ELF-1 (cell line): ENCODE measurements at places on chromosomes 13 and 19.

DNA sequence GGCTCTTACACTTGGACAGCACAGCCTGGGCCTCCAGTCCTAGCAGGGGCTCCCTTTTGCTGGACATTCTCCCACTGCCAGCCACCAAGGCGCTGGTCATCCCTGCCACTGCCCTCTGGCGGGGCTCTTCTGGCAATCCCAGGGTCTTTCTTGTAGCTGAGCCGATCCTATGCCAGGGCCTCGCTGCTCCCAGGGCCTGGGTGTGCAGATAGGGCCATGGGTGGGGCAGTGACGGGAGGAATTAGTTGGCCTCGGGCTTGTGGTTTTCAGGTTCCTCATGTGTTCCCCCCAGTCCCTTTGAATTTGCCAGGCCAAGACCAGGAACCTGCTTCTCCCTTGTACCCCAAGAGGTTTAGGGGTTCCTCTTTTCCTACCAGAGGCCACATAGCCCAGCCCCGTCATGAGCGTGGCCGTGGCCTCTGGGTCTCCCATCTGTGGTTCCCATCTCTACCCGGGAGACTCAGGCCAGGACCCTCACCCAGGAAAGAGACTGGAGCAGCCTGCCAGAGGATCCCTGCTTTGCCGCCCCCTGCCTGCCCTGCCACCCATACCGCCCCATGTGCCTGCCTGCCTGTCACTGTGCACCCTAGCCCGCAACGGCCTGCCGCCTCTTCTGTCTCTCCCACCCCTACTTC is 26.2 kb downstream of the TMED1 start:
- no peak for DNase-seq

DNA sequence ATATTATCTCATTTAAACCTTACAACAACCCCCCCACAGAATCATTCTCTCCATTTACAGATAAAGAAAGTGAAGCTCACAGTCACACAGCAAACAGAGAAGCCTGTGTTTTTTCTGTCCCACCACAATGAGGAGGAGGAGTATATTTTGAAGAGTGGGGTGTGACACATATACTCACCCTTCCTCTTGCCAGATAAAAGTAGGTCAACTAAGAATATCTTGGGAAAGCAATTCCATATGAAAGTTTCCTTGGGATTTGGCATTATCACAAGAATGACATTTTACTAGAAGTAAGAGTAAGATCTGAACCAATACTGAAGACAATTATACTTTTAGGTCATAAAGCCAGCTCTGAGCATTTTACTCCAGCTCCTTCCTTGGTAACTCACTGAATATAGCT is 287.5 kb upstream of the HTR2A start:
- no peak for DNase-seq

GRCh38 chr13:23384111-23384510 is 49.4 kb downstream of the SACS start:
- no peak for DNase-seq

DNA sequence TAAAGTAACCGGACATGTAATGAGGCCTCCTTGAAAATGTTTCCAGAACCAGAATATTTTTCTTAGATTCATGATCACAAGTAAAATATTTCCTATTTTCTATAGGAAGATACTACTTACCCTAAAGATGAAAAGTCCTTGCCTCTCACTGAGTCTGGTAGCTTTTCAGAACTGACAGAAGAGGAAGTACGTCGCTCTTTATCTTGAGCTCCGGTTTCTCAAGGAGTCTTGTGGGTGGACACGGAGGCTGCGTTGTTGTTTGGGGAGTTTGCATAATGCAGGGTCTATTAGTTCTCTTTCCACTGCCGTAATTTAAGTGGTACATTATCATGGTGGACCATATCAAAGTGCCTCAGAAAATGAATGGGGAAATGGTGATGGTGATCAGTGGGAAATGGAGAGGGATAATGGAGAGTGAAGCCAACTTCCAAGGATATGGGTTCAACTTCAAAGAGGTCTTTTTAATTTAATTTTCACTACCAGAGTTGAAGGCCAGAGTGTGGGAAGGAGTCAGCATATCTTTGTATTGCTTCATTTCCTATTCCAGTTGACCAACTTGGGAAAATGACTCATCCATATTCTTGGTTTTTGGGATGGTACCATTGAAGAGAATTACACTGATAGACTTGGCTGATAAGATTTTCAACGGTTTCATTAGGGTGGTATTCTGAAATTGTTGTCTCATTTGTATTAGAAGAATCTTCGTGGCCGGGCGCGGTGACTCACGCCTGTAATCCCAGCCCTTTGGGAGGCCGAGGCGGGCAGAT is 23.4 kb downstream of the MBD3L2B start:
- no peak for DNase-seq
